ENCODE measurements at places on chromosomes 12 and 14.

DNA sequence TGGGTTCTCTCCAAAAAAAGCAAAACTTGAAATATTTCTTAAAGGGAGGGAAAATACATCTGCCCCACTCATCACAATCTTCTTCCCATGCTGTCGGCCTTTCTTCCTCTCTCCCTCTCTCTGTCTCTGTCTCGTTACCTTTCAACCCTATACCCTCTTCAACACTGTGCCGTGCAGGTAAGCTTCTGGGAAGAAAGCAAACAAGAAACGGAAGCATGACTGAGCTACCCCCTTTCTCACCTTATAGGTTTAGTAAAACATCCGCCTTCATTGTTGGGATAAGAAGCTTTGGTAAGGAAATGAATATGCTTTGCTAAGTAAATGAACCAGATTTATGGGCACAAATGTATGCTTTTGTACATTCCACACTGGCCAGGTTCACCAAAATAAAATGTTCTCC is 63.0 kb downstream of the TMEM30B start:
- no peak for DNase-seq

GRCh38 chr14:101707863-101708620 is 53.5 kb upstream of the PPP2R5C start:
- DNase-seq: no peak

DNA sequence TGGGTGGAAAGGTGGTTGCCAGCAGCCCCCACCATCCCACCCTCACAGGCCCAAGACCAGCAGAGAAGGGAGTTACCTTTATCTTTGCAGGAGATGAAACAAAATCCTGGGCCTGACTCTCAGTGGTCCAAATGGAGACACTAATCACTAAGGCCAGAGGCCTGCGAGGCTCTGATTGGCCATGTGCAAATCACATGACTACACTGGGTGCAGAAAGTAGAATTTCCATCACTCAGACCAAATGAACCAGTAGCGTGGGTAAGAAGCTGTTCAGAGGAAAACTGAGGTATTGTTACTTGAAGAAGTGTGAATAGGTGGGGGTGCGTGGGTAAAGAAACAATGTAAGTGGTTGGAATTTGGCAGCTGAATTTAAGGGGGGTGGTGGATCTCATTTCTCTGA is 20.2 kb upstream of the PPP1CC start:
- no peak for DNase-seq

- DNase-seq: no peak
Observed at GRCh38 chr14:84234281-84234680, 1295.7 kb upstream of the FLRT2 start.

DNA sequence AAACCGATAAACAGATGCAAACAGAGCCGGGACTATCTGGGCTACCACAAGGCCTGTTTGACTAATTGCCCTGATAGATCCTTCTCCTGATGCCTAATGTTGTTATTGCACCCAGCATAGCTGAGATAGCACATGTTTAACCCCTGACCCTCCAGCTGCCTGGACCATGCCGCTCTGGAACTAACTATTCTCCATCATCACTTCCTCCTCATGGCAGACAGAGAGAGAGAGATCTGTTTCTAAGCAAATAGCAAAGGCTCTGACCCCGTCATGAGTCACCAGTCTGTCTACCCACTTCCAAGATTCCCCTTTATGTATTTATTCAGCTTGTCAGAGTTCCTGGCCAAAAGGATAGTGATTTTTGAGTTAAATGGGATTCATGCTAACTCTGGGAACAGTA is 58.2 kb upstream of the FLRT2 start:
- peak; percentile 49 for DNase-seq

DNA sequence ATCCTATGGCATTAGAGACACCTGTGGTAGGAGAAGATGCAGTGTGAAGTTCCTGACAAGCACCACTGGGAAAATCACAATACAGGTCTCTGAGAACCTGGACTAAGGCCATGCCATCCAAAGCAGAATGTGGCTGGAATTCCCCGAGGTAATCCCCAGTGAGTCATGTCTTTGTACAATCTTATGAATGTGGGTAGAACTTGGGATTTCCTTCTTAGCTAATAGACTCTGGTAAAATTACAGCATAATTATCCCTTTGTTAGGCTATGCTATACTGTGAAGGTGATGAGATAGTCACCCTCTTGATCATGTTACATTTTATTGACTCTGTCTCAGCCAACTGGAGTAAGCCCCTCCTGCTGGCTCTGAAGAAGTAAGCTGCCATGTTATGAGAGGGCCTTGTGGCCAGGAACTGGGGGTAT is 224.3 kb upstream of the DCN start:
- DNase-seq: no peak

DNA sequence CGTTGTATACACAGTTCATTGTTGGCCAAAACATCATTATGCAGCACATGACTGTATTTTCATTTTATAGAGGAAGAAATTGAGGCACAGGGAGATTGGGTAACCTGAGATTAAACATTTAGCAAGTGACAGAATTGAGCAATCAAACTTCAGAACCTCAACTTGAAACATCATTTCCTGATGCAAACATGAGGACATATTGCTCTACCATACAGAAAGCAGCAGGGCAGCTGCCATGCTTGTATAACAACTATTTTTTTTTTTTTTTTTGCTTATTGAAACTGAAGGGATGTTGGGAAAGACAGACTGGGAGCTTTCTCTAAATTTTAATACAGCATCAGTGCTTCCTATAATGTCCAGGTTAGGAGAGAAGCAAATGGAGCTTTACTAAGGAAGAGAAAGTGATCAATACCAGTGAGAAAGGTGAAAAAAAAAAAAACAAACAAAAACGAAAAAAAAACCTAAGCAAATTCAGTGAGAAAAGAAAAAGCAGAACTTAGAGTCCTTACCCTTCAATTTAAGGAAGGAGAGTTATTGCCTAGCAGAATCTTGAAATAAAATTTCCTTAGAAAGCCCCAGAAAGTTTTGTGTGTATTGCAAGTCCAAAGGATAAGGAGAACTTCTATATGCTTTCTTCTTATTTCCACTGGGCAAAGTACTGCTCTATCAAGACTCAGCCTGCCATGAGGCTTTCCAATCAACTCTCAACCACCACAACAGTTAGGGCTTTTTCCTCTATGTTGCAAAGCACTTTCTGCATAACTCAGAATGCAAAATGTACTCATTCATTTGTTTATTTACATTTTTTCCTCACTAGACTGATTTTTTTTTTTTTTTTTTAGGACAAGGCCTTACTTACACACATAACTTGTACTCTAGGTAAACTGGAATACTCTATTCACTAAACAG is 21.6 kb downstream of the BTG1 start:
- no peak for DNase-seq

DNA sequence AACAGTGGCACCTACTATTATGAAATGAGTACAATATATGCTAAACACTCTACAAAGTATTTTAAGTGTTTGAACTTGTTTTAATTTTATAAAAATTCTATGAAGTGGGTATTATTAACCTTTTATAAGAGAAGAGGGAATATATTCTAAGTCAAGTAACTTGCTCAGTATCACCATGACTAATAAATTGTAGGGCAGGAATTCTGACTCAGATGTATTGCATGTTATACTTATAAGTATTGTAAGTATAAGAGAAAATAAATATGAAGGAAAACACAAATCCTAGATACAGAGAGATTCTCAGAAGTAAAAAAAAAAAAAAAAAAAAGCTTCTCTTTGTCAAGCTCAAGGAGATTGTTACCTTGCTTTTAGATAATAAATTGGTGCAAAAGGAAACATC is 893.2 kb downstream of the SLC16A7 start:
- no peak for DNase-seq

- peak; percentile 65 for DNase-seq
Observed at GRCh38 chr14:61493239-61493638, 171.9 kb downstream of the PRKCH start.

- no peak for DNase-seq
Observed at GRCh38 chr14:102178806-102179205, 39.1 kb downstream of the WDR20 start.

GRCh38 chr14:90523961-90524875 is 127.4 kb downstream of the CALM1 start:
- no peak for DNase-seq

DNA sequence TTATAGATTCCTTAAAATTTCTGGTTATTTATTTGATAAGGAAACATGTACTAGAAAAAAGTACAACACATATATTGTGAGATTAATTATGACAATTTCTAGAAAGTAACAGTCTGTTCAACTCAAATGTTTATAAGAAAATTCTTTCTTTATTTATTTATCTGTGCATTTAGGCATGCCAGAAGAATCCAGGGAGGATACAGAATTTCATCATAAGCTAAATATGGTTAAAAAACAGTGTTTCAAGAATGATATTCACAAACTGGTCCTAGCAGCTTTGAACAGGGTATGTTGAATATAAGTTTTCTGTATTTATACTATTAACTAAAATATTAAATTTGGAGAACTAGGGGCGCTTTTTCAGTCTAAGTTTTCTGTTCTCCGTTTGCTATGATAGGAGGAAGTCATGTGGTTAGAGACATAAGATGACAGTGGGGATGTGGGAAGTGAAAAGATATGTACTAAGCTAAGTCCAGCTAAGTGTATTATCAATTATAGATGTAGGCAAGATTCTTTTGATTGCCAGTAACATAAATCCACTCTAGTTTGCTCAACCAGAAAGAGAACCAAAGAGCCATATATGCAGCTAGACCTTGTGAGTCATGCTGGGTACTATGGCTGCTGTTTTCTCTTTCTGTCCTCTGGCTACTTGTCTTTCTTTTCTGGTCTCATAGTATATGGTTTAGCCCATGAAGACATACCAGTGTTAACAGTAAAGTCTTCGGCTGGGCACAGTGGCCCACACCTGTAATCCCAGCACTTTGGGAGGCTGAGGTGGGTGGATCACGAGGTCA is 39.0 kb downstream of the LRRK2 start:
- DNase-seq: no peak

DNA sequence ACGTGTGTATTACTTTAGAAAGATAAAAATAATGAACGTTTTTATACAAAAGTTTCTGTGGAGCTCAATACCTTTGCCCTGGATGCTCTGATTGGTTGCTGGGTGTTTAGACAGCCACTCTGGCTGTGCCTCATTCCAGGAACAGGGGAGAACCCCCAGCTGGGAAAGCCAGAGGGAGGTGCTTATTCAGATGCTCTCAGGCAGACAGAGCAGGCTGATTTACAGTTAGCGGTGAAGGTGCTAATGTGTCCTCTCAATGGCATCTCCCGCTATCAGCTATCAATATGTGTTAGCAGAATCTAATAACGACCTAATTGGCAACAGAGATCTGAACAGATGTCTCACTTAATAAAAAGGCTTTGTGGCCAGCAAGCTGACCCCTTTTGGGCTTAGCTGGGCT is 402.3 kb downstream of the NUAK1 start:
- no peak for DNase-seq

DNA sequence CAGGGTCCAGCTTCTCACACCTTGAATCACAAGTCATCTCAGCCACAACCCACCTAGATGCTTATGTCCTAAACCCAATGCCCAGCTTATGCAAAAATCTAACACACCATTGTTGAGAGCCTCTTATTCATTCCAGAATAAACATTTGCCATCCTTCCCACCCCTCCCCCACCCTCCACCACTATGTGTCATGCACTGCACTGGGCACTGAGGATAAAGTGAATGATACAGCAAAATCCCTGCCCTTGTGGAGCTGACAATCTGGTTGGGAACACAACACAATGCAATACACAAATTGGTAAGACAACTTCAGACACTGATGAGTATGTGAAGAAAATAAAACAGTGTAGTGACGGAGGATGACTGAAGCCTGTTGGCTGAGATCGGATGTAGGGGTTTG is 1.4 kb upstream of the GLTP start:
- DNase-seq: no peak

- DNase-seq: no peak
Observed at GRCh38 chr12:14849661-14850060, 6.3 kb upstream of the ART4 start.

GRCh38 chr14:99038431-99038820 is 233.6 kb downstream of the BCL11B start:
- no peak for DNase-seq

DNA sequence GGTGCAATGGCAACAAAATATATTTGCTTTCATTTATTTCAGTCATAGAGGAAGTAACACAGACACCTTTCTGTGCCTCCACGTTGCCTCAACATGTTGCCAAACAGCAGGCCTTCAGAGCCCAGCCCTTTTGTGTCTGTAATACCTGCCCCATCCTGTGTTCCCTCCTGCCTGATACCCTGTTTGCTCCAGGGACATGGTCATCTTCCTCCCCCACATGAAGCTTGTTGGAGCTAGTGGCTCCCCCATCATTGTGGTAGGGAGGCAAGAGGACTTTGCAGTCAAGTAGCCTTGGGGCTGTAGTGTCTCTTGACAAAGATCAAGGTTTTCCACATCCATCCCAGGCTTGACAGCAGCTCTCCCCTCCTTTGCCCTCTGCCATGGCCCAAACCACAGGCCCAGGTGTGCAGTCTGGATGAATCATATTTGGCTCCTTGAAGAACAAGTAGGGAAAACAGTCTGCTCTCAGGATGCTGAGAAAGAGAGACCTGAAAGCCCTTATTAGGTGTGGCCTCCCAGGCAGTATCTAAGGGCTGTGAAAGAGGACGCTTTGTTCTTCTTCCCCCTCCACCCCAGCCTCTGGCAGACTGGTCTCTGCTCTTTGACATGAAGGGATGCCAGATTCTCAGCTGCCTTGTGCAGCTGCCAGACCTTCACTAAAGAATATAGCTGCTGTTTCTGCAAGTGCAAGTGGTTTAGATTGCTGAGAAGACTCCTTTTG is 329.0 kb downstream of the C12orf75 start:
- DNase-seq: no peak

- DNase-seq: no peak
Observed at GRCh38 chr12:116338064-116338846, 60.8 kb upstream of the MED13L start.

- no peak for DNase-seq
Observed at GRCh38 chr12:120470150-120470784, 719 bp upstream of the SRSF9 start.

- no peak for DNase-seq
Observed at GRCh38 chr12:90920222-90920621, 34.8 kb downstream of the CCER1 start.

GRCh38 chr14:103994535-103995184 is 52.3 kb upstream of the RD3L start:
- DNase-seq: no peak

- no peak for DNase-seq
Observed at GRCh38 chr12:92194561-92194960, 48.9 kb upstream of the BTG1 start.
